Pancreas (tissue), 10 donors: ENCODE measurements at places on chromosomes 2 and 18. TPM values are rescaled to one million over a fixed set of nuclear protein-coding genes. Genes with fewer than 3 reads are reported as not detected.

TMX3 gene
- total RNA-seq, result 13.6 TPM

RGPD3 gene
- not detected for total RNA-seq

POTEI gene
- 0.13 TPM for total RNA-seq

- no peak for DNase-seq
- H3K27ac ChIP-seq, result no peak overlapping the region
- H3K36me3 ChIP-seq, result no peaks in the 10 kb centered on the region
- no peaks in the 10 kb centered on the region for H3K4me1 ChIP-seq
- H3K27me3 ChIP-seq, result no peaks in the 10 kb centered on the region
- H3K4me3 ChIP-seq, result no peak overlapping the region
Observed at GRCh38 chr2:74238879-74239278, 40.5 kb downstream of the MTHFD2 start.

DNA sequence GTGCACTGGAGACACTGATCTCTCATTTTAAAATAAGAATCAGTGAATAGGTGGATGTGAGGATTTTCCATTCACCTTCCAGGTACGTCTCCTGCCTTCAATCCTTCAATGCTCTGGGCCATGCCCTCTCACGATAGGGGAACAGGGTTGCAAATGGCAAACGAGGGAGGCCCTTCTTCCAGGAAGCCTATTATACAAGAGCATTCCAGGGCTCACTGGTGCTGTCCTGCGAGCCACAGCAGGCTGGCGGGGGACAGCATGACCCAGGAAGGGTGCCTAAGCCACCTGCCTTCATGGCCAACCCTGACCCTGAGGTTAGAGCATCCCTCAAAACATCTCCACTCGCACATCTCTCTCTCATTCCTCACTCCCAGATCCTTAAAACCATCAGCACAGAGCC, 20.6 kb upstream of the ID2 start:
- no peak overlapping the region for H3K4me3 ChIP-seq
- H3K36me3 ChIP-seq, result no peaks in the 10 kb centered on the region
- no peak overlapping the region for H3K27ac ChIP-seq
- no peaks in the 10 kb centered on the region for H3K4me1 ChIP-seq
- no peaks in the 10 kb centered on the region for H3K27me3 ChIP-seq
- DNase-seq, result no peak

DNA sequence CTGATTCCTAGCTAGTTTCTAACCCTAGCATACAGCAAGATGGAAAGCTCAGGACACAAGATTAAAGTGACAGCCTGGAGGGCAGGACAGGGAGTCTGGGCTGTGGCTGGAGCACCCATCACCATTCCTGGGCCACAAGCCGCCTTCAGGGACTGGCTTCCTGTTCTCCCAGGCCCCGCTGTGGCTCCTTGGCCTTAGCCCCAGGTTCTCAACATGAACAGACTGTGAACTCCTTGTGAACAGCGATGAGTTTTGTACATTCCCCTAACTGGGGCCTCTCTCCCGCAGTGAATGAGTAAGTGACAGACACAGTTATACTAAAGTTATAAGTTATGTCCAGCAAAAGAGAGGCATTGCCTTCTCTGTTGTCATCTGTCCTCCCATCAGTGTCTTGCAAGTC, 35.9 kb upstream of the SLC14A1 start:
- H3K27me3 ChIP-seq, result no peaks in the 10 kb centered on the region
- H3K4me3 ChIP-seq, result no peak overlapping the region
- no peak overlapping the region for H3K27ac ChIP-seq
- no peaks in the 10 kb centered on the region for H3K36me3 ChIP-seq

DNA sequence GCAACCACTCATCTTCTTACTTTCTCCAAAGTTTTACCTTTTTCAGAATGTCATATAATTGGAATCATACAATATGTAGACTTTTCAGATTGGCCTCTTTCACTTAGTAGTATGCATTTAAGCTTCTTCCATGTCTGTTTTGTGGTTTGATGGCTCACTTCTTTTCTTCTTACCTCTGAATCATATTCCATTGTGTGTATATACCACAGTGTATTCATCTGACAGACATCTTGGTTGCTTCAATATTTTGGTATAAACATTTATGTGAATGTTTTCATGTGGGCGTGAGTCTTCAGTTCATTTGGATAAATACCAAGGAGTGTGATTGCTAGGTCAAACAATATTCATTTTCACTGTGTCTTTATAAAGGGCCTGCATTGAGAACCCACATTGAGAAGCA, 136.1 kb upstream of the NOSTRIN start:
- H3K27ac ChIP-seq, result no peak overlapping the region
- H3K4me1 ChIP-seq, result no peaks in the 10 kb centered on the region
- H3K36me3 ChIP-seq, result no peaks in the 10 kb centered on the region
- no peak overlapping the region for H3K4me3 ChIP-seq
- no peaks in the 10 kb centered on the region for H3K27me3 ChIP-seq

DNA sequence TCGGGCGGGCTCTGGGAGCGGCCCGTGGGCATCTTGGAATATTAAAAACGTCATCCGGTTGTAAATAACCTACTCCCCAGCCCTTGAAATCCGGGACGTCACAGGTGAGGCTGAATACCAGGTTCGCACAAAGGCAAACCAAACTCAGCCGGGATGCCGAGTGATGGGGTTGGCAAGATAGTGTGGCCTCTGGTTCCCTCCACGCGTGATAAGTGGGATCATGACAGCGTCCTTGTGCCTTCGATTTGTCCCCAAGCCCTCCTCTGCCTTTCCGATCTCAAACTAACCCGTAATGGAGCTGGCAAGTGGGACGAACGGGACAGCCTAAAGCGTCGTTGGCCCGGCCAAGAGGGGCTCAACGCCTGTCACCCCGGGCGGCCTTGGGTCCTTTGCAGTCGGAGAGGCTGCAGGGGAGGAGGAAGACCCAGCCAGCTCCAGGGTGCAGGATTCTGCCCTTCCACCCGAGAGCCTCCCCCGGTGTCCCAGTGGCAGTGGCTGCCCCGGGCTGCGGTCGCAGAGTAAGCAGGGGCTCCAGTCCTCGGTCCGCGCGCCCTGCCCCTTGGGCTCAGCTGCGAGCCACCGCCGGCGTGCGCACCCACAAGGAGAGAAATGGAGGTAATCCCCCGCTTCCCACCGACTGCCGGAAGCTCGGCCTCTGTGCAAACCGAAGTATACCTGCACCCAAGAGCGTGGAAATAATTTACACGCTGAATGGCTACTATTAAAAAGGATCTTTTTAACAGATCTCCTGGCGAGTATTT, 13.4 kb upstream of the PAX3 start:
- no peak overlapping the region for H3K27ac ChIP-seq
- no peaks in the 10 kb centered on the region for H3K4me1 ChIP-seq
- no peak overlapping the region for H3K4me3 ChIP-seq
- no peaks in the 10 kb centered on the region for H3K36me3 ChIP-seq
- H3K27me3 ChIP-seq, result peaks cover 7% of the 10 kb centered on the region

DNA sequence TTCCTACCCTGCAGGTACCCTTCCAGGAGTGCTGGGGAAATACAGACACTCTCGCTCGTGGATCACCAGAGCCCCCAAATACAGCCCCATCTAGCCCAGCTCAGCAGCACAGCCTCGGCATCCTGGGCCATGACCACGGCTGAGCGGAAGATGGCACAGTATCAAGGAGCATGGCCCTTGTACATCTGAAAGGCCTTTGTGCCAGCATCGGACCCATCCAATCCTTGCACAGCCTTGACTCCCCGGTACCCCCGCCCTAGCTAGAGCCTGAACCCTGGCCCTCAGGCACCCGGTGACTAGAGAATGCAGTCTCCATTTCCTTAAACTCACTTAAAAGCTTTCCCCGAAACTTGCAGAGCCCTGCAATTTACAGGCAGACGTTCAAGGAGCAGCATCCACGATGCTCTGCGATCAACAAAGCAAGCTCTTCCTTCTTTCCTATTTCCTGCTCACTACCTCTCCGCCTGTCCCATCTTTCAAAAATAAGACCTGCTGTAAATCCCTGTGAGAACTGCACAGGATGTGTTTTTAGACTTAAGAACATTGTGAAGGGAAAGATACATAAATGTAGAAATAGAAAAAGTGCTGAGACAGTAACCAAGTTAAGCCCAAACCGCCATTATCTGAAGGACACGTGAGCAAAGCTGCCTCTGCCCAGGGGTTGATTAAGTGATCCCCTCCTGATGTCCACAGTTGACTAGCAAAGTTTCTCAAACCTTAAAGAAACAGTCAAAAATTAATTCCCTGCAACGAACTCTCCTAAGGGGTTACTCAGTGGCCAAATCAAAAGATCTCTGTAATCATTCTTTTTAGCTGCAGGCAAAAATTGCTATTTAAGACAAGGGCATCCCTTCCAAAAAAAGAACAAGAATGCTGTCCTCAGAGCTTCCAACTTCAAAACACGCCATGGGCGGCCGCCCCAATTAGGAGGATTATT, 48.5 kb downstream of the ZNF516 start:
- peak; percentile 13 for DNase-seq
- H3K4me1 ChIP-seq, result peaks cover 7% of the 10 kb centered on the region
- no peak overlapping the region for H3K27ac ChIP-seq
- peaks cover 12% of the 10 kb centered on the region for H3K36me3 ChIP-seq

DNA sequence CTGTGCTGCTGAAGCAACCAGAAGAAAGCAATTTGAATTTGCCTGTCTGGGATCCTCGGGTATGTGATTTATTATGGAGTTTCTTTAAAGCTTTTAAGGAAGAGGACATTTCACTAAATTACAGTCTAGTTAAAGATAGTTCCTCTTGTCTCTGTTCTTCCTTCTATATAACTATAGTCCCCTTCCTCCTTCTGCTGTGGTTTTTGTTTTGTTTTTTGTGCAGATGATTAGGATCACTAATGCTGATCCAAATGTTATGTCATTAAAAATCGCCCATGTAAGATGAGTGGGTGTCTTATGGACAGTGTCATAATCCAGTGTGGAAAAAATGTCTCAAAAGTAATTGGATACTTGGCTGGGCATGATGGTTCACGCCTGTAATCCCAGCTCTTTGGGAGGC, 24.7 kb downstream of the PAPOLG start:
- no peaks in the 10 kb centered on the region for H3K27me3 ChIP-seq
- H3K27ac ChIP-seq, result no peak overlapping the region
- peaks cover 11% of the 10 kb centered on the region for H3K36me3 ChIP-seq
- DNase-seq, result no peak
- H3K4me1 ChIP-seq, result no peaks in the 10 kb centered on the region
